ENCODE measurements at places on chromosomes 4 and X. TPM values are rescaled to one million over a fixed set of nuclear protein-coding genes. Genes with fewer than 3 reads are reported as not detected.
A peak's percentile ranks its signal among the peaks of the same experiment; 100 is the strongest.

DNA sequence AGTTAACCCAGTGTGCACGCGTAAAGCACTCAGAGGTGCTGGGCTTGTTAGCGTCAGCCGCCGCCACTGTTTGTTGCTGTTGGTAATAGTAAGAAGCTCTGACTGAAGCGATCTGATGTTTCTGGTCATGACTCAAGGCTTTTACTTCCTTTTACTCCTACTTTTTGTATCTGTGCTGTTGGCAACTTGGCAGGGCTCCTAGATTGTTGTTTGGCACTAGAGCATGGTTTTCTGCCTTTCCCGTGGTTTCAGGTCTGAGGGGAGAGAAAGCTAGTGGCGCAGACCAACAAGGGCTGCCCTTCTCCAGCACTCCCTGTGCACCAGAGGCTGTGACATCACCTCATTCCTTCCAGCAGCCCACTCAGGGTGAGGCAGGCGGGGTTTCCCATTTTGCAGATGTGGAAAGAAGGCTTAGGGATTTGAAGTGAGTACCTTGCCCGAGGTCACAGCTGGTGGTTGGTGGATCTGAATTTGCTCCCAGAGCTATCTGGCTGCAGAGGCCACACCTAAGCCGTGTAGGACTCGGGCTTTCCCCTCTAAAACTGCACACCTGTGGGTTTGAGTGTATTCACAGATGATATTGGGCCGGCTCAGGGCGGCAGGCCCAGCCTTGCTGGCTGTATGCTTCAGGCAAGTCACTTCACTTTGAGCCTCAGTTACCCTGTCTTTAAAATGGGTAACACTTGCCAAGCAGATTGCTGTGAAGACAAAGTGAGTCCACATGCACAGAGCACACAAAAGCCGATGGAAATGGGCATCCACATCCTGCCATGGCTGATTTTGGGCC is 51.2 kb upstream of the TADA2B start:
- peaks cover 53% of the 10 kb centered on the region for H3K4me1 ChIP-seq
- DNase-seq, result no peak
- H3K4me3 ChIP-seq, result no peak overlapping the region

The TMPRSS11B gene
- not detected for total RNA-seq

DNA sequence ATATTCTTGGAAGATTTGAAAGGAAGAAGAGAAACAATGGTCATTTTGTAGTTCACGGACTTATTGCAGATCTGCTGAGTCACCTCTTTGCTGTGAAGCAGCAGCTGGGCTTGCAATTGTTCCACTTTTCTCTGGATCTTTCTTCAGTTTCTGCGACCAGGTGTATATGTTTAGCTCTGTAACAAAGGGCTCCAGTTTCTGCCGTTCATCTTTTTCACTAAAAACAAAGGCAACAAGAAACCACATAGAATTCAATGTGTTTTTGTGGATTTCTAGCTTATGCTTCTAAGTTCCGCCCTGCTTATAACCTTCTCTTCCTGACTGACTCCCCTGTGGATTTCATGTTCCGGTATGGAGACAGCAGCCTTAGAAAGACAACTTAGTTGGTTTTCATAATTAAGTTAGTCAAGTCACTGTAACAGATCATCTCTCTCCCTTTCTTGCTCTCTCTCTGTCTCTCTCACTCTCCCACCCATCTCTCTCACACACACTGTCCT is 121.6 kb upstream of the EPHA5 start:
- H3K4me3 ChIP-seq, result no peak overlapping the region
- no peaks in the 10 kb centered on the region for H3K36me3 ChIP-seq
- H3K27ac ChIP-seq, result no peak overlapping the region
- no peaks in the 10 kb centered on the region for H3K4me1 ChIP-seq

DNA sequence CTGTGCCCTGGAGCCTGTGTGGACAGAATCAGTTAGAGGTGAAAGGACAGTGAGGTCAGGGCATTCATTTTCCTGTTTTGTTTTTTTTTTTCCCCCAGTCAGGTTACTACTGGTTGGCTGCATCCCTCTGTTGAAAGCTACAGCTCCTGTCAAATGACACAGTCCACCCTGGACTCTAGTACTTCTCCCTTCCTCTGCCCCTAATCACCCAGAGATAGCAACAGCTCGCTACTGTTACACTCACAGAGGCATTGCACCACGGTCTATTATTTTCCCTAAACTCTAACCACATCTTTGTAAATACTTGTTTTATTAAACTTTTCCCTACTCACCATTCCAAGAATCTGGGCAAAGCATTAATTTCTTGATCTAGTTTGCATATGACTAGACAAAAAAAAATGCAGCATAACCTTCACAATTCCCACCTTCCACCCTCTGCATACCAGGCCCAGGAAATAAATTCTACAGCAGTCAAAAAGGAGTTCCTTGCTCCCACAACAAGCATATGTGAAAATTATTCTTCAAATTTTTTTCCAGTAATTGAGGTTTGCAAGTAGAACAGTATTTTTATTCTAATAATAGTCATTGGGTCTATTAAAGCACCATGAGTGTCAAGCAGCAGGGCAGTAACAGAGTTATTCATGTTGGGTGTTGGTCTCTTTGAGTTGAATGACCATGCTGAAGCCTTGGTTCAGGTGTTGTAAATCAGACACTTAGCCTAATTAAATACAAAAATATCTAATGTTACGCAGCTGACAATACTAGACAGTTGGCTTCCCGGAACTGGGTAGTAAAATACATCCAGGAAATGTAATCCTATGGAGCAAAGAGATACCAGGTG is 329.2 kb downstream of the INPP4B start:
- H3K4me1 ChIP-seq, result no peaks in the 10 kb centered on the region
- DNase-seq, result no peak
- H3K4me3 ChIP-seq, result no peak overlapping the region
- no peaks in the 10 kb centered on the region for H3K27me3 ChIP-seq
- H3K36me3 ChIP-seq, result no peaks in the 10 kb centered on the region
- no peak overlapping the region for H3K27ac ChIP-seq

GRCh38 chr4:15965325-15965724 is 2.4 kb upstream of the FGFBP2 start:
- H3K4me3 ChIP-seq, result no peak overlapping the region
- no peak for DNase-seq

- no peaks in the 10 kb centered on the region for H3K27me3 ChIP-seq
- no peak for DNase-seq
- H3K4me1 ChIP-seq, result no peaks in the 10 kb centered on the region
- H3K4me3 ChIP-seq, result no peak overlapping the region
- H3K36me3 ChIP-seq, result no peaks in the 10 kb centered on the region
Observed at GRCh38 chr4:74402692-74403456, 37.9 kb downstream of the EREG start.

DNA sequence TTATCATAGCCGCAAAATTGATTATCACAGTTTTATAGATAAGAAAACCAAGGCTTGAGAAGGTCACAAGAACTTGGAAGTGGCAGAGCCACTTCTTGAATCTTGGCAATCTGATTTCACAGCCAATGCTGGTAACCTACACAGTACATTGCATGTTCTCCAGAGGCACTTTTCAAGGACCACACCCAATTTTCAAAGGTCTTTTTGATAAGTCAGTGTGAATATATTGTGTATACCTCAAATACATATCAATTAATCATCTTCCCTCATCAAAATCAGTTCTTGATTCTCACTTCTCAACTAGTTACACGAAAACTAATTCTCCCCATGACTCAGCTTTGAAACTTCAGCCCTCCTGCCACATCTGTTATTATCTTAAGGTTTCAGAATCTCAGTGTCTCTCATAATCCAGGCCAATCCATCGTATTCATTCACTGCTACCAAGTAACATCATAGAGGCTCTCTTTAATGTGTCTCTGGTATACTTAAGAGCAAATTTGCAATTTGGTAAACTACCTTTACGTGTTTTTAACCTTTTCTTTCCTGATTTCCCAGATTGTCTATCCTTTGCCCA is 16.8 kb downstream of the CAMK2D start:
- no peaks in the 10 kb centered on the region for H3K36me3 ChIP-seq
- no peak overlapping the region for H3K4me3 ChIP-seq
- DNase-seq, result no peak
- H3K27ac ChIP-seq, result no peak overlapping the region

- H3K4me3 ChIP-seq, result no peak overlapping the region
- no peaks in the 10 kb centered on the region for H3K36me3 ChIP-seq
- H3K27ac ChIP-seq, result no peak overlapping the region
- no peak for DNase-seq
- H3K27me3 ChIP-seq, result no peaks in the 10 kb centered on the region
Observed at GRCh38 chr4:187499956-187500355, 495.6 kb upstream of the ZFP42 start.

The USP17L10 gene
- not detected for total RNA-seq

GRCh38 chrX:150158554-150159332 is 204.4 kb upstream of the MAMLD1 start:
- no peaks in the 10 kb centered on the region for H3K4me1 ChIP-seq
- no peak overlapping the region for H3K27ac ChIP-seq
- H3K36me3 ChIP-seq, result no peaks in the 10 kb centered on the region
- H3K4me3 ChIP-seq, result no peak overlapping the region

DNA sequence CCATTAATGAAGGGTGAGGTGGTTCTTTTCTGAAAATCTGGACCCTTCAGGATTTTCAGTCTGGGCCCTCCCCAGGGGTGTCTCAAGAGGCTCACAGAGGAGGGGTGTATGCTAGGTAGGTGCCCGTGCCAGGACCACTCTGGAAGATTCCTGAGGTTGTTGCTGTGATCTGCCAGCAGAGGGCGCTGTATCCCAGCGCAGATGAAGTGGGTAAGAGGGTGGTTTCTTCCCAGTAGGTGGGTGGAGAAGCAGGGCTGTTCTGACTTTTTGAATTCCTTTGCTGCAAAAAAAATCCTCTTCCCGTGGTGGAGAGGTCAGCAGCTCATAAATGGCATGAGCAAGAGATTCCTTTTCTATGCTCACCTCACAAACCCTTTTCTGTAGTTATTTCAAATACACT is 51.1 kb downstream of the SCML1 start:
- DNase-seq, result peak; percentile 38
- peaks cover 9% of the 10 kb centered on the region for H3K4me1 ChIP-seq
- H3K27me3 ChIP-seq, result no peaks in the 10 kb centered on the region

The LRAT gene
- not detected for total RNA-seq

DNA sequence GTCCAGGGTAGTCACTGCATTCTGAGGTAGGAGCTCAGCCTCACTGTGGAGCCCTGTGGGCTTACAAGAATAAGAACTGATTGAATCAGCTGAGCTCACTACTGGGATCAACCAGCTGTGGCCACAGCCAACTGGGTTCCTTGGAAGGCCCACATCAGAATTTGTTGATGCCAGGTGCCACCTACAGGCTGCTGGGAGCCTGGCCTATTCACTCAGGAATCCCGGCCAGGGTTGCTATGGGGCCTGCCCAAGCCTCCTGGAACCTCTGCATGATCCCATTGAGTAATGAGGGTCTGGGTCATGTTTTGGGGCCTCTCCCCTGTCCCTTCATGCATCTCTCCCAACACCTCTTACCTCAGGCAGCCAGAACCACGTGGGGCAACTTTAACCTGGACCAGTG is 53.9 kb upstream of the KIAA1210 start:
- no peak overlapping the region for H3K27ac ChIP-seq
- no peak for DNase-seq
- no peaks in the 10 kb centered on the region for H3K4me1 ChIP-seq
- no peaks in the 10 kb centered on the region for H3K36me3 ChIP-seq

GRCh38 chr4:122584519-122584918 is 36.3 kb downstream of the IL21 start:
- no peaks in the 10 kb centered on the region for H3K4me1 ChIP-seq
- DNase-seq, result no peak
- no peak overlapping the region for H3K4me3 ChIP-seq
- H3K27me3 ChIP-seq, result no peaks in the 10 kb centered on the region

DNA sequence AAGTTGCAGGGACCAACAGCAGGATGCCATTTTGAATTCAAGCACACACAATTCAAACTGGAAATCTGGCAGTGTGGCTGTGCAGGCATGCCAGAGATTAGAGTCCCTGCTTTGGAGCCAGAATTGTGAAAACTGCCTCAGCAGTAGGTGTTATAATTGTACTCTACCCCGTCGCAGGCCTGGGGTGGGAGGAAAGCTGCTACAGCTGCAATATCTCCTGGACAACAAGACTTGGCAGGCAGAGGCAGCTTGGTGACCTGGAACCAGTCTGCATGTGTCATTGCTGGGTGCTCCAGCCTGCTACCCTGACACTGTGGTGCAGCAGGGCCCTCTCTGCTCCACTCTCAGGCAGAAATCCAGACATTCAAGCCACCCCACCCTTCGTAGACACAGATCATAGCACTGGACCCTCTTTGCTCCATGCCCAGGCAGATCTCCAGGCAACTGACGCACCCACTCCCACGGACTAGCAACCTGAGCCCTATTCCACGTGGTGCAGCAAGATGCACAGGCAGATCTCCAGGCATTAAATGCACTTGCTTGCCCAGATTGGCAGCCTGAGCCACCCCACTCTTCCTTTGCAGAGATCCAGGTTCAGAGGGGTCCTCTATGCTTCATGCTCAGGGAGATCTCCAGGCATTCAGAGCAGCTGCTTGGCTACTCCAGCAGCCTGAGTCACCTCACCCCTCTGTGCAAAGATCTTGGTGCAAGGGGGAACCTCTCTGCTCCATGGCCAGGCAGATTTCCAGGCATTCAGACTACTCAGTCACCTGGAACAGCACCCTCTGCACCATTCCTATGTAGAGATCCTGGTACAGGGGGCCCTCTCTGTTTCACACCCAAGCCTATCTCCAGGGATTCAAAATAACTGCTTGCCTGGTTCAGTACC is 140.5 kb downstream of the LRBA start:
- no peak overlapping the region for H3K27ac ChIP-seq
- H3K4me1 ChIP-seq, result no peaks in the 10 kb centered on the region
- no peaks in the 10 kb centered on the region for H3K27me3 ChIP-seq
- no peak overlapping the region for H3K4me3 ChIP-seq

- peaks cover 11% of the 10 kb centered on the region for H3K4me1 ChIP-seq
- H3K4me3 ChIP-seq, result no peak overlapping the region
- DNase-seq, result no peak
Observed at GRCh38 chr4:1030031-1030430, 18.6 kb downstream of the FGFRL1 start.

DNA sequence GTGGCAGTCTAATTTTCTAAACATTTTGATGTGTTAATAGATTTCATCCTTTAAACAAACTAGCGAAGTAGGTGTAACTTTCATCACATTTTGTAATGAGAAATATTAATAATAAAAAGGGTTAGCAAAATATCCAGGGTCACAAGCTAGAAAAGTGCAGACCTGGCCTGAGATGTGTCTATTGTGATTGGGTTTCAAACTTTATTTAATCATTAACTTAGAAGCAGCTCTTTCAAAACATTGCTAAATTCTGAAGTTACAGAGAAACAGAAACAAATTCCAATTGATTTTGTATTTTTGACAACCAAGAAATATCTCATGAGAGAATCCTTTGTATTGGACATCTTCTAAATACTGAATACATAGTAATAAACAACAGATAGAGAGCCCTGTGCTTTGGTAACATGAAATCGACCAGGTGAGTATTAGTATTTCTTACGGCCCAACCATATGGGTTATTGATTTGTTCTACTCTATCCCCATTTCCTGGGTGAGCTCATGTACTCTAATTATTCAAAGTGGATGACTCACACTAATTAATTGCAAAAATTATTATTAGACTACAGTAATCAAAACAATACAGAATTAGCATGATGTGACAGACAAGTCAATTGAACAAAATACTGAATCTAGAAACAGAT is 1093.8 kb upstream of the AGA start:
- H3K27me3 ChIP-seq, result no peaks in the 10 kb centered on the region
- DNase-seq, result no peak
- H3K4me1 ChIP-seq, result no peaks in the 10 kb centered on the region
- no peak overlapping the region for H3K27ac ChIP-seq

All from upper lobe of left lung (tissue), 6 donors.